ENCODE measurements at places on chromosomes 4 and X.

GRCh38 chr4:113638562-113638832 lies 123.0 kb downstream of the CAMK2D start:
- DNase-seq = no peak

- no peak for DNase-seq
These were observed 10.2 kb downstream of the SAP30 start for GRCh38 chr4:173380987-173381386.

- DNase-seq = no peak
These were observed 56.4 kb downstream of the IRF2 start for GRCh38 chr4:184417802-184418511.

- DNase-seq = no peak
These were observed 61.6 kb upstream of the NOCT start for GRCh38 chr4:138953961-138954371.

DNA sequence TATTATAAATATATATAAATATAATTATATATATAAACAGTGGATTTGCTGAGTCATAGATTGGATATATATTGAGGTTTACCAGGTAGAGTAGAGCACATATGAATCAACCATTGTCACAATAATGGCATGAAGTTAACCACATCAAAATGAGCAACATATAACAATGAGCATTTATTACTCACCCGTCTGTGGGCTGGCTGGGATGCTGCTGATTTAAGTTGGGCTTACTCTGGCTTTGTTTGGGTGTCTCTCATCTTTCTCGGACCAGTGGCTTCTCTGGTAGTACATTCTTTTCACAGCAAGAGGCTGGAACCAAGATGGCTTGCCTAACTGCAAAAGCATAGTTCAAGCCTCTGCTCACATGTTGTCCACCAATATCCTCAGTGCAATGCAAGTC lies 111.7 kb upstream of the TAPT1 start:
- no peak for DNase-seq

GRCh38 chr4:124839786-124840390 lies 127.4 kb upstream of the ANKRD50 start:
- DNase-seq = no peak

All from right lobe of liver (tissue), 6 donors.